ENCODE measurements at places on chromosomes 3 and 15.

- no peak for DNase-seq
Measured at GRCh38 chr3:182294256-182294655, 499.0 kb upstream of the ATP11B start.

GRCh38 chr3:70247955-70248354 lies 64.5 kb downstream of the MDFIC2 start:
- no peak for DNase-seq

- no peak for DNase-seq
Measured at GRCh38 chr3:196207159-196207832, 3.9 kb downstream of the ZDHHC19 start.

GRCh38 chr3:62735510-62735909 lies 139.7 kb downstream of the CADPS start:
- no peak for DNase-seq

DNA sequence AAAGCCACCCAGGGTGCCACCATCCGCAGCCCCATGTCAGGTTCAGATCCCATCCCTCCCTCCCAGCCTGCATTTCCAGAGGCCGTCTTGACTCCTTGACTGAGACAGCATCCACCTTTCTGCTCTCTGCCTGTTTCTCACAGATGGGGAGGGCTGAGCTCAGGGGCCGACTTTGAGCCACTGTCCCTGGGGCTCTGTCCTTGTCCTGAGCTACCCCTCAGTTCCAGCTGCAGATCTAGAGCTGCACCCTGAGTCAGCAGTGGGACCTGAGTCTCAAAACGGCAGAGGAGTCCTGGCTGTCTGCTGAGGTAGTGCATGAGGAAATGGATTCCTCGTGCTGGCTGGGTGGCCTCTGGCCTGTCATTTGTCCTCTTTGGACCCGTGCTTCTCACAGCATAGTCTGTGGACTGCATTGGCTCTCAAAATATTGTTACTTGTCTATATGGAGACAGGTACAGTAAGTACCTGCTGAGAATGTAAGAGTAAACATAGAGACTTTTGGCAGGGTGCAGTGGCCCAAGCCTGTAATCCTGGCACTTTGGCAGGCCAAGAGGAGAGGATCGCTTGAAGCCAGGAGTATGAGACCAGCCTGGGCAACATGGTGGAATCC lies 22.3 kb downstream of the RPLP1 start:
- DNase-seq, result peak; percentile 19

DNA sequence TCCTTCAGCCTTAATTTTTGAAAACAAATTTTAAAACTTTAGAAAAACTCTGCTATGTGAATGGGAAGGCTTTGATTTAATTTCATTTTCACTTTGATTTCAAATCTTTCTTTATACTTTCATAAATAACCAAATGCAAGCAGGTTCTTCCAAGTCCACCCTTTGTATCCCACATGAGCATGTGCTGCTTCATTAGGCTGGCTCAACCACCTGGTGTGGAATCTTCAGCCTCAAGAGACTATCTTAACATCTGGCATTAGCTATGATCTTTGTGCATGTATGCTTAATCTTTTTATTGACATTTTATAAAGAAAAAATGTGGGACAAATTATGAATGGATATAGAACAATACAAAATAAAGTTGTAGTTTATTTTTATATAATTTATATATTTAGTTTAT lies 81.8 kb upstream of the MLF1 start:
- no peak for DNase-seq

Measured in NB4 (cell line).